ENCODE measurements at places on chromosomes 2 and 18. TPM values are rescaled to one million over a fixed set of nuclear protein-coding genes. Genes with fewer than 3 reads are reported as not detected.

- H3K36me3 ChIP-seq, result no peaks in the 10 kb centered on the region
- no peak for DNase-seq
- H3K27me3 ChIP-seq, result no peaks in the 10 kb centered on the region
- no peak overlapping the region for H3K4me3 ChIP-seq
Observed at GRCh38 chr18:22257022-22257543, 87.7 kb downstream of the GATA6 start.

ANTXR1 gene
- total RNA-seq, result not detected

GALNT13 gene
- total RNA-seq, result not detected

DNA sequence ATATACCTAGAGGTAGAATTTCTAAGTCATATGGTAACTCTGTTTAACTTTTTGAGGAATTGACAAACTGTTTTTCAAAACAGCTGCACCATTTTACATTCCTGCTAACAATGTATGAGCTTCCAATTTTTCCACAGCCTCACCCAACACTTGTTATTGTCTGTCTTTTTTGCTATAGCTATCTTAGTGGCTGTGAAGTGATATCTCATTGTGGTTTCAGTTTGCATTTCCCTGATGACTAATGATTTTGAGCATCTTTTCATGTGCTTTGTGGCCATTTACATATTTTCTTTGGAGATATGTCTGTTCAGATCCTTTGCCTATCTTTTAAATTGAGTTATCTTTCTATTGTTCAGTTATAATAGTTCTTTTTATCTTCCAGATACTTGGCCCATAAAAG lies 273.8 kb downstream of the AGPS start:
- H3K36me3 ChIP-seq, result no peaks in the 10 kb centered on the region
- H3K4me3 ChIP-seq, result no peak overlapping the region
- peaks cover 1% of the 10 kb centered on the region for H3K27me3 ChIP-seq
- DNase-seq, result no peak
- H3K4me1 ChIP-seq, result no peaks in the 10 kb centered on the region

DNA sequence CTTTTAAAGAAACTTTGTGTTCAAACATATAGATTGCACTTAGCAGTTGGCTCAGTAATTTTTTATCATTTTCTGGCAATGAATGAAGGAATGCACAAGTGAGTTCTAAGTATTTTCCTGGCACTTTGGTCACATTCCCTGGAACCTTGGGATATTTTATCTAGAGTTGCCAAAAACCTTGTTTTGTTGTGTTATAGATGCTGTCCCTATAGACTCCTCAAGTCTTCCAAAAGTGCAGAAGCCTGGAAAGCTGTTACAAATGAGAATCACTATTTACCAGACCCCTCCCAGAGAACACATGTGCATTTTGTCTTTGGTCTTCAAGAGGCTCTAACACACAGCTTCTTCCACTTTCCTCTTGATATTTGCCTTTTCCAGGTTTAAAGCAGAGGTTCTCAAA lies 108.3 kb downstream of the RND3 start:
- H3K27me3 ChIP-seq, result no peaks in the 10 kb centered on the region
- no peaks in the 10 kb centered on the region for H3K36me3 ChIP-seq
- no peak overlapping the region for H3K4me3 ChIP-seq
- no peak overlapping the region for H3K27ac ChIP-seq

DNA sequence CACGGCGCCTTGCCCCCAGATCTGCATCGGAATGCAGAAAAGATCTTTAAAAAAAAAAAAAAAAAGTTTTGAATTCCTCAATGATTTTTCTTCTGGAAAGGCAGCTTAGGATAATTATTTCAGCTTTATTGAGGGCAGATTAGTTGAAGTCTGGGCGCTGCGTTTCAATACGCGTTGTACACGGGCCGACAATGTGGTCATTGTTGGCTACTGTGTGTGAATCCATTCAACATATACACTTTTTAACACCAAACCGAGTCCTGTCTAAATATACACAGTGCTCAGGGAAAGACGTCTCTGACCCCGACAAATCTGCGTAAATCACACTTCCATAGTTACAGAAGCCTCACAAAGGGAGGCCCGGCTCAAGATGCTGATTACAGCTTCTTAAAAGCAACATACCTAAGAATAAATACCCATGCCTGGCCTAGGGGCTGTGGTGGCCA lies 1.4 kb upstream of the SIX3 start:
- no peak overlapping the region for H3K4me3 ChIP-seq
- no peak overlapping the region for H3K27ac ChIP-seq
- H3K4me1 ChIP-seq, result peaks cover 52% of the 10 kb centered on the region
- no peaks in the 10 kb centered on the region for H3K36me3 ChIP-seq

SMARCAL1 gene
- total RNA-seq, result 19.8 TPM

AQP12A gene
- total RNA-seq, result not detected

RGPD4 gene
- not detected for total RNA-seq

- H3K4me1 ChIP-seq, result no peaks in the 10 kb centered on the region
- no peak overlapping the region for H3K4me3 ChIP-seq
- H3K36me3 ChIP-seq, result no peaks in the 10 kb centered on the region
- peaks cover 6% of the 10 kb centered on the region for H3K27me3 ChIP-seq
- no peak overlapping the region for H3K27ac ChIP-seq
Observed at GRCh38 chr2:175892046-175892445, 110.0 kb downstream of the LNPK start.

ZNF804A gene
- total RNA-seq, result not detected

ITGB6 gene
- not detected for total RNA-seq

POTEI gene
- not detected for total RNA-seq

- no peaks in the 10 kb centered on the region for H3K27me3 ChIP-seq
- no peak overlapping the region for H3K4me3 ChIP-seq
- no peaks in the 10 kb centered on the region for H3K4me1 ChIP-seq
- H3K36me3 ChIP-seq, result no peaks in the 10 kb centered on the region
- DNase-seq, result no peak
Observed at GRCh38 chr2:16179701-16180416, 239.5 kb downstream of the MYCN start.

RALB gene
- total RNA-seq, result 21.8 TPM

EVX2 gene
- total RNA-seq, result not detected

GAL3ST2 gene
- 1.1 TPM for total RNA-seq

TEKT4 gene
- total RNA-seq, result not detected

DNA sequence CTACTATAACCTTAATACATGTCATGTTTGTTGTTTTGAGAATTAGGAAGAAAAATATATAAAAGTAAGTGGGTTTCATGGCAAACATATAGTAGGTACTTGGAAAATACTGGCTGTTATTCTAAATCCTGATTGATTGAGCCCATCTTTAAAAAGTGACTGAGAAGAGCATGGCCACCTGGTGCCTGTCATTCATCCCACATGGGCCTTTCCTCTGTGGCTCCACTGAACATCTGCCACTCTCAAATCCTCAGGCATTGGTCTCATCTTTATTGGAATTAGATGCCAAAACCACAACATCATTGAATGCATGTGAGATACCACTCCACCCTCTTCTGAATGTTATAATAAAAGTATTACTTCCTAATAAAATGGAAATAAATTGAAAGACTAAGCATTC lies 101.6 kb upstream of the TTN start:
- H3K36me3 ChIP-seq, result peaks cover 24% of the 10 kb centered on the region
- no peak for DNase-seq
- H3K27me3 ChIP-seq, result no peaks in the 10 kb centered on the region
- H3K4me1 ChIP-seq, result no peaks in the 10 kb centered on the region
- H3K27ac ChIP-seq, result no peak overlapping the region
- no peak overlapping the region for H3K4me3 ChIP-seq

LYG2 gene
- total RNA-seq, result not detected

DNA sequence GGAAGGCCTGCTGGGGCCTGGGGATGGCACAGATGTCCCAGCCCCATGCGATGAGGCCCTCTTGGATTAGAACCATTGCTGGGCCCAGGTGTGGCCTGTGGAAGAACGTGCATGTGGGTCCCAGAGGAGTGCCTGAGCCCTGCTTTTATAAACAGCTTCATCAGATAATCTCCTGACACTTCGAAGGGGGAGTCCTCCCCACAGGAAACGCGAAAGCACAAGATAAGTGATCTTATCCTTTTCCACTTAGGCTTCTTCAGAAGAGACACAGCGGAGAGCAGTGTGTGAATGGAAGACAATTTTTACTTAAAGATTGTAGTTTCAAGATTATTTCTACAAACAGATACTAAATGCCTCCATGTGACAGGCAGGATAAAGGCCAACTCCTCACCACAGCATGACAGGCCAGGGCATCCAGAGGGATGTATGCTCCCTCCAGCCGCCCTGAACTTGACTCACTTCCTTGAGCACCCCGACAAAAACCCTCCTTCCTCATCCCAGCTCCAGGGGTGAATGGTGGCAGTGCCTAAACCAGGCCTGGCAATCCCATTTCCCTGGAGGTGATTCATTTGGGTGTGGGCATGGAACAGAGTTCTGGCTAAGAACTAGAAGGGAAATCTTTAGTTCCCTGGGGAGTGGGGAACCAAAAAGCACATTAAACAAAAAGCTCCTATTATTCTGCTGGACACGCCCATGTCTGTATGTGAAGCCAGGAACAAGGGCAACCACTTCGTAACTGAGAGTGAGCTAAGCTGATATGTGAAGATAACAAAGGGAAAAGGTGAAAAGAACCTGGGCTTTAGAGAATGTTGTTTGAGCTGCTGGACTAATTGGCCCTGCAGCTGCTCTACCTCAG lies 56.2 kb upstream of the TMEM163 start:
- no peak overlapping the region for H3K4me3 ChIP-seq
- no peaks in the 10 kb centered on the region for H3K4me1 ChIP-seq
- H3K36me3 ChIP-seq, result no peaks in the 10 kb centered on the region
- peaks cover 5% of the 10 kb centered on the region for H3K27me3 ChIP-seq
- H3K27ac ChIP-seq, result no peak overlapping the region

GRCh38 chr2:134029418-134029817 lies 224.5 kb upstream of the MGAT5 start:
- no peak overlapping the region for H3K4me3 ChIP-seq
- no peaks in the 10 kb centered on the region for H3K36me3 ChIP-seq
- no peak overlapping the region for H3K27ac ChIP-seq
- H3K27me3 ChIP-seq, result peaks cover 8% of the 10 kb centered on the region
- DNase-seq, result no peak
- H3K4me1 ChIP-seq, result no peaks in the 10 kb centered on the region

GRCh38 chr18:2050702-2051201 lies 520.6 kb downstream of the METTL4 start:
- no peak overlapping the region for H3K4me3 ChIP-seq
- H3K4me1 ChIP-seq, result no peaks in the 10 kb centered on the region
- no peak overlapping the region for H3K27ac ChIP-seq
- no peak for DNase-seq

- H3K4me3 ChIP-seq, result no peak overlapping the region
- H3K36me3 ChIP-seq, result no peaks in the 10 kb centered on the region
- no peak overlapping the region for H3K27ac ChIP-seq
- peaks cover 5% of the 10 kb centered on the region for H3K27me3 ChIP-seq
Observed at GRCh38 chr2:204373942-204374341, 171.3 kb upstream of the PARD3B start.

HOXD12 gene
- not detected for total RNA-seq

DNA sequence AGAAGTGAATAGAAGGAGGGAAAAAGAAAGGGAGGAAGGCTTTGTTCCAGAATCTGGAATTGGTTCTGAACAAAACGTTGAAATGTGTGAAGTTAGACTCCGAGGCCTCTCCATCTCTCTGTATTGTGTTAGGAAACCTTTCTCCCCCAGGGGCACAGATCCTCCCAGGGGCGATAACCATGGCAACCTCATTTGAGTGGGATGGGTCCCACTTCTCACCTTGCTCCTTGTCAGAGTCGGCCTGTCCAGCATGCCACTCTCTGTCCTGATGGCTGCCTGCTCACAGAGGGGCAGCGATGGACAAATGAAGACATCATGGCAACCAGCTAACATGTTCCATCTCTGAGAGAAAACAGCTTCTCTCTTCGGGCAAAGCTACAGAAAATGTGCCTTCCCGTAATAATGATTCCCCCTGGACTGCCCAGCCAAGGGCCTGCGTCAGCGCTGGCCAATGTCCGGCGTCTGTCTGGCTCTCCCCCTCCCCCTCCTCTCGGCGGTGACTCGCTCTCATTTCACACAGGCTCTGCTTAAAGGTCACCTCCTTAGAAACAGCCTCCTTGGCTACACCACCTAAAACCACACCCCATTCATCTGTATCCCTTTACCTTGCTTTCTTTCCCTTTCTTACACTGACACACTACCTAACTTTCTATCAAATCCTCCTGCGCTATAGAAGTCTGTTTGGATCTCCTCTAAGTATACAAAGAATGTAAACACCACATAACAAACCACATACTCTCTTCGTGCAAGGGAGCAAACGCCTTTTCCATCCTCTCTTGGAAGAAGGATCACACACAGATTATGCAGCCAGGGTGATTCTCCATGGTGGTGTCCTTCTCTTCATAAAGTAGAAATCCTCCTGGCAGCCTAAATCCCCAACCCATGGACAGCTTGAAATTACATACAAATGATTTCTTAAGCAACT lies 32.1 kb upstream of the TTC39C start:
- peaks cover 27% of the 10 kb centered on the region for H3K4me1 ChIP-seq
- no peak for DNase-seq
- no peak overlapping the region for H3K27ac ChIP-seq
- peak overlapping the region; percentile 7 for H3K4me3 ChIP-seq
- H3K27me3 ChIP-seq, result no peaks in the 10 kb centered on the region
- H3K36me3 ChIP-seq, result no peaks in the 10 kb centered on the region

PTPRN gene
- total RNA-seq, result not detected

DNA sequence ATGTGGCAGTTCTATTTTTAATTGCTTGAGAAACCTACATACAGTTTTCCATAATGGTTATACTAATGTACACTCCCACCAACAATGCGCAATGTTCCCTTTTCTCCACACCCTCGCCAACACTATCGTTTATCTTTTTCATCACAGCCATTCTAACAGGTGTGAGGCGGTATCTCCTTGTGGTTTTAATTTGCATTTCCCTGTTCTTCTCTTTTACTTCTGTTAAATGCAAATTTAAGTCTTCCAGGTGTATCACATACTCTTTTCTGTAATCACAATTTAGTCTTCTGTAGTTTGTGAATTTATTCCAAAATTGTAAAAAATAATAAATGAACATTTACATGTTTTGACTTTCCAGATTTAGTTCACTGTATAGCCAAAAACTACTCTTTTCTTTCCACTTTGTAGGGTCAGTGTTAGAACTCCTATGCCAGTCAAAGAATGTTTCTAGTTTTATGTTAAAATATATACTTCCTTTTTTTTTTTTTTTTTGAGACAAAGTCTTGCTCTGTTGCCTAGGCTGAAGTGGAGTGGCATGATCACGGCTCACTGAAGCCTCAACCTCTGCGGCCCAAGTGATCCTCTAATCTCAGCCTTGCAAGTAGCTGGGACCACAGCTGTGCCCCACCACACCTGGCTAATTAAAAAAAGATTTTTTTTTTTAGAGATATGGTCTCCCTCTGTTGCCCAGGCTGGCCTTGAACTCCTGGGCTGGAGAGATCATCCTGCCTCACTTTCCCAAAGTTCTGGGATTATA lies 15.4 kb upstream of the ACYP2 start:
- no peak overlapping the region for H3K4me3 ChIP-seq
- no peak overlapping the region for H3K27ac ChIP-seq
- H3K4me1 ChIP-seq, result peaks cover 12% of the 10 kb centered on the region
- no peaks in the 10 kb centered on the region for H3K27me3 ChIP-seq
- no peaks in the 10 kb centered on the region for H3K36me3 ChIP-seq

- DNase-seq, result no peak
- no peak overlapping the region for H3K27ac ChIP-seq
- no peaks in the 10 kb centered on the region for H3K27me3 ChIP-seq
- no peaks in the 10 kb centered on the region for H3K36me3 ChIP-seq
- no peaks in the 10 kb centered on the region for H3K4me1 ChIP-seq
- no peak overlapping the region for H3K4me3 ChIP-seq
Observed at GRCh38 chr18:42330296-42330695, 375.3 kb downstream of the PIK3C3 start.

Data from CD4-positive, CD25-positive, alpha-beta regulatory T cell (primary cell).